ENCODE measurements at places on chromosomes 3 and 15.

- DNase-seq: no peak
These were observed 75.6 kb upstream of the WNT5A start for GRCh38 chr3:55562700-55563099.

GRCh38 chr3:13013994-13014754 is 59.1 kb downstream of the IQSEC1 start:
- no peak for DNase-seq

DNA sequence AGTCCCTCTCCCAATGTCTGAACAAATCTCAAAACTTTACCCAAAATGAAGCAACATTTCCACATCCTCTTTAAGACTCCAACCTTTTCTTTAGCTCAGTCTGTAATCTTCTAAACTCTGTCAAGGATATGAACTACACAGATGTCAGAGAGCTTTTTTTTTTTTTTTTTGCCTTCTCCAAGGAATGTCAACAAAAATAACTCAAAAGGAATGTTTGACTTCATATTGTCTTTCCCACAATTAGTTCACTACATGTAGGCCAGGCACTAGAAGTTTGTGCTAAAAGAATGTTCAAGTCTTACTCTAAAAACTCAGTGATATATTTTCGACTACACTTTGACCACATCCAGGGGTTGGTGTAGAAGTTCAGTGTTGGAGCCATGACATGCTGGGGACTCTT is 37.1 kb downstream of the ADAMTS9 start:
- no peak for DNase-seq

- DNase-seq: no peak
These were observed 30.8 kb downstream of the TMEM45A start for GRCh38 chr3:100523050-100523760.

DNA sequence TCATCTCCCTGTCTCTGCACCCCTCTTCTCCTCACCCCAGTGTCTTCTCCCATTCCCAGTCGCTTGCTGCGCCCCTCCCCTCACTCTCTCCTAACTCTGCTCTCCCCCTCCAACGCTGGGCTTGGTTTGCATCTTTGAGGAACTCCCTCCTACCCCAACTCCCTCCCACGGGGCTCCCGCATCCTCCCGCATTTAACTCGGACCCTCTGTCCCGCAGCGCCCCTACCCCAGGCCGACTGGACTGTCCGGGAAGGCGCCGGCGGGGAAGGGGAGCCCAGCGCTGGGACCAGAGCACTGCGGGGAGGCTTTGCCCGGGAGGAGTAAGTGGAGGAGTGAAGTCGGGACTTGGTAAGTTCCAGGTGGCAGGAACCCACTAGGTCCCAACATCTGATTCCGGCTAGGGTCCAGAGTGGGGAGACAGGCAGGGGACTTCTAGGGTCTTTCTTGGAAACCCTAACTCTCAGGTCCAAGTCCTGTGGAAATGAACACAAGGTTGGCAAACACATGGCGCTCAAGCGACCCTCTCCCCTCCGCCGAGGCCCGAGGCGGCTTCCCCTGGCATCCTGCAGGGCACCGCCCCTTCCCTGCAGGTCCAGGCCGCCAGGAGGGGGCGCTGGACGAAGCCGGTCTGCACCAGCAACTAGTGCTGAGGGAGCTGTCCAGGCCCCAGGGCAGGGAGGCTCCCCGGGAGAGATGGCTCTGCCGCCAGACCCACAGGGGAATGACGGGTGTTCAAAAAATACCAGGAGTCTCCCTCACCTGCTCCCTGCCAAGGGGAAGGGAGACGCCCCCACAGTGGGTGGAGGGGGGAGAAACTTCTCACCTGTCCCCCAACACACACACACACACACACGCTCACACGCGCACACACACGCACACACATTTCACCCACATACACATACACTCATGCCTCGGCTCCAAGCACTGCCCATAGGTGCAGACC is 53.2 kb downstream of the LHFPL4 start:
- peak; percentile 84 for DNase-seq

DNA sequence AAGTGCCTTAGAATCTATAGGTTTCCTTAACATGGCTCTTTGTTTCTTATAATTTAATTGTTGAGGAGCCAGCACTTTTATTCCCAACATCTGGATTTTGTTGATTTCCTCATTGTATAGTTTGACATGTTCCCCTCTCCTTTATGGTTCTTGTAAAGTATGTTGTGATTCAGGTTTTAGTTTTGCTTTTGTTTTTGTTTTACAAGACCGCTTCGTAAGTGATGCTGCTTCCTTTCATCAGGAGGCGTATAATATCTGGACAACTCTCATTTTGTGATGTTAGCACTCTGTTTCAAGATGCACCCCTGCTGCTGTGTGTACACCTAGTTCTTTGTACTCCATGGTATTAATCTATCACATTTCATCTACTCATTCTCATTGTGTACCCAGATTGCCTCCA is 48.7 kb downstream of the SLC49A4 start:
- no peak for DNase-seq

DNA sequence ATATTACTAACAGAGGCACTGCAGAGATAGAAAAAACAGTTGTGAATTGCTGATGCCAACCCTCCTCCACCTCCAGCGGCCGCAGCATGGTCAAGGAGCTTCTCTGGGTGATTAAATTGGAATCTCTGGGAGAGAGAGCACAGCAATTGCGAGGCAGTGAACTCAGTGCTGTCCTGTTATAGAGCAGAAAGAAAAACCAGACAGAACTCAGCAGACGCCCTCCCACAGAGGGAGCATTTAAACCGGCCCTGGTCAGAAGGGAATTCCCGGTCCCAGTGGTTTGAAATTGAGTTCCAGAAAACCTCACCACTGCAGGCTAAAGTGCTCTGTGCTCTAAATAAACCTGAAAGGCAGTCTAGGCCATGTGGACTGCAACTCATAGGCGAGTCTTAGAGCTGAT is 175.4 kb downstream of the SQOR start:
- DNase-seq: no peak

DNA sequence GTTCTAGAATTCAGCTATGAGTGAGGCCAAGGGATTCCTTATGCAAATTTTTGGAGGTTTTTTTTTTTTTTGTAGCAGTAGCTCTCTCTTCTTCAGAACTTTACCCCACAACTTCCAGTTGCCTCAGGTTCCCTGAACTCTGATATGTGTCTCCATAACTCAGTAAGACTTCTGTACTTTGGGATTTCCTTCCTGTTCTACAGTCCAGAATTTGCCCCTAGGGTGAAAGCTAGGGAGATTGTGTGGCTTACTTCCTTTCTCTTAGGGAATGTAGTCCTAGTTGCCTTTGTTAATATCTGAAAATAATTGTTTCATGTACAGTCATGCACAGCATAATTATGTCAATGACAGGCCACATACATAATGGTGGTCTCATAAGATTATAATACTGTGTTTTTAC is 30.8 kb downstream of the LRRC28 start:
- DNase-seq: no peak

DNA sequence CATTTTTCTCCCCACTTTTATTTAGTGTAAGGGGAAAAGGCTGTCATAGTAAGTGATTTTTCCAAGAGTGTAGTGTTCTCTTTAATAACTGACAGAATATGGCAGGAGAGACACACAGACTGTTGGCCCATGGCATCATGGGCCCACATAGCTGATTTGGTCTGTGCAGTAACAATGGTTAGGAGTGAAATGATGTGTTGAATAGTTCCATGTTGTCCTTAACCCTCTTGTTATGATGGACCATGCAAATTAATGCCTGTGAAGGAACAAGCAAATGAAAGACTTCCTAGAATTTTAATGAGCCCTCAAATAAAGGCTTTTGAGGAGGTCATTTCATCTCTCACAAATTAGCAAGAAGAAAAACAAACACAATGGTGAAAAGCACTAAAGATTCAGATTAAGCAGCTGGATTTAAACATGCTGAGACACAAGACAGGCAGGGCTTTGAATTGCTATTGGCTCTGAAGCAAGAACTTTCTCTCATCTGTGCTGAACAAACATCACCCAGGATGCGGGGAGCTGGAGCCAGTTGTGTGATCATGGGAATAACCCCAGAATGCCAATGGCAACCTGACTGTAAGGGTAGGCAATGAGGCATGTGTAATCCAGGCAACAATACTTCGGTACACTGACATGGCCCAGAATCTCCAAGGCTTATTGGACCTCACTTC is 136.7 kb upstream of the VEPH1 start:
- no peak for DNase-seq

GRCh38 chr3:123326531-123326930 is 122.4 kb downstream of the ADCY5 start:
- DNase-seq: no peak

DNA sequence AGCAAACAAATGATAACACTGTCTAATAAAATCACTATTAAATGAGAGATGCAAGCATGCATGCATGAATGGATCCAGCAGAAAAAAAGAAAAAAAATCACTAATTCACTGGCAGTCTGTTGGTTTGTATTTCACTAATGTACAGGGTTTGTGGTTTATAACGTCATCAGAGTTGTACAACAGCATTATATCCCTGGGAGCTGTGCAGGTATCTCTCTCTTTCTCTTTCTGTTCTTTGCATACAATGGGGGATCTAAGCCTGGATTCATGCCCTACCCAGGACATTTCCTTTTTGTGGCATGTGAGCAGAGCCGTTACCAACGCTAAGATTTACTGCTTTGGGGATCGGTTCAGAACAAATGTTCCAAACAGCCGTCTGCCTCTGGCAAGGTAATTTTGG is 229.5 kb downstream of the SOX2 start:
- no peak for DNase-seq

- DNase-seq: no peak
These were observed 71.1 kb downstream of the DNAJB8 start for GRCh38 chr3:128395500-128396162.

DNA sequence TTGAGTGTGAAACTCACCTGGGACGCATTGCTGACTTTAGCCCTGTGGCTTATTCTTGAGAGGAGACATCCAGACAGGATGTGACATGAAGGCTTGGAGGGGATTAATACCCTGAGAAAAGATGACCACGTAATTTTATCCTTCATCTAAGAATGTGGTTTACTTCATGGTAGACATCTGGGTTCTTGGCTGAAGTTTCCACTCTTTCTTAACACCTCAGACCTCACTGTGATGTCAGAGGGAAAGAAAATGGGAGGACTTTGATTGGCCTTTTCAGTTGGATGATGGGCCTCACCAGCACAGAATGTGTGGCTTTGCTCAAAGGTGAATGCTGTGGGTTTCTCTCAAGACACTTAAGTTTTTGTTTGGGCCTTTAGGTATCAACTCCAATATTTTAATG is 16.5 kb downstream of the GORASP1 start:
- DNase-seq: no peak

DNA sequence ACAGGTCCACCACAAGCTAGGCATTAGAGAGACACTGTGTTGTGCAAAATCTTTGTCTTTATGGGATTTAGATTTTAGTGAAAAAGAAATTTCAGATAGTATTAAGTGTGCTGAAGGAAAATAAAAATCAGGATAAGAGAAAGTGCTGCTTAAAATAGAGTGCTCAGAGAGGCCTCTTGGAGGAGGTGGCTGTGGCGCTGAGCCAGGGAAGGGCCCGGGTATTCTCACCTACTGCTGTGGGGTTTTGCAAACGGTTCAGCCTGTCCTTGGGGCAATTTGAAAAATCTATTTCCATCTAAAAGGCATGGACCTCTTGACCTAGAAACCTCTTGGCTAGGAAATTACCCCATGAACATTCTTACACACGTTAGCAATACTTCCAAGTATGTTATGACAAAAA is 267.7 kb downstream of the TJP1 start:
- DNase-seq: no peak

- DNase-seq: peak; percentile 51
These were observed 16.1 kb downstream of the POU1F1 start for GRCh38 chr3:87260270-87260669.

GRCh38 chr15:64949383-64950186 is 37.9 kb downstream of the ANKDD1A start:
- no peak for DNase-seq

DNA sequence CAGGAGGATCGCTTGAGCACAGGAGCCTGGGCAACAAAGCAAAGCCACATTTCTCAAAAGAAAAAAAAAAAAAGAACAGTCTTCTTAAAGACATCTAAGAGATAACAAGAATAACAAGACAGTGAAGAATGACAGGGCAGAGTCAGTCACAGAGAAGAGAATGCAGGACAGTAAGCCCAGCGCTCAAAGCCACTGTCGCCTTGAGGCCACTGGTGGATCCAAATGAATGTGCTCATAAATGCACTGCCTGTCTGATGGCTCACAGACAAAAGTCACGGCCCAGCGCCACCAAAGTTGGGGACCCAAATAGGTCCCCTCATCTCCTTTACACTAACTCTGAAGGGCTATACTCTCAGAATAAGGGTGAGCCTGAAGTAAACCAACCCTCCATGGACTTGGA is 52.3 kb downstream of the FAM174B start:
- no peak for DNase-seq

DNA sequence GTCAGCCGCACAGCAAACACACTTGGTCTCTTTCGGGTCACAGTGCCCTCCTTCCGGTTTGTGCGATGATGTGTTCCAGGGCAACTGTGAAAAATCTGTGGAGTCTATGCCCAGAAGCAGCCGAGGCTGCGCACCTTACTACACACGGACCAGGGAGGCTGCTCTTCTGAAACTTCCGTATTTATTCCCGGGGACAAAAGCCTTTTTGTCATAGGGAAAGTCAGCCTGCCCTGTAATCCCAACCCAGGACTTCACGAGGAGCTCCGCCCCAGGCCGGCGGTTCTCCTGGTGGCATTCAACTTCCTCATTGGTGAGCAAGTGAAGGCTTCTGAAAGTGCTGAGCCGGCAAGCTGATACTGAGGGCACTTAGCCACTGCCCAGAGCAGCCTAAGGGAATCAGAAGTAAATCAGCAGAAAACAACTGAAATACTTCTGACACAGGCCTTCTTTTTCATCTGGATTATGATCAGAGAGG is 126.5 kb downstream of the FMN1 start:
- no peak for DNase-seq

- no peak for DNase-seq
These were observed 15.4 kb upstream of the CMC1 start for GRCh38 chr3:28226020-28226419.

GRCh38 chr15:90588427-90588826 is 58.7 kb downstream of the CRTC3 start:
- no peak for DNase-seq

GRCh38 chr3:149055575-149055974 is 30.8 kb downstream of the HLTF start:
- no peak for DNase-seq

- DNase-seq: no peak
These were observed 72.7 kb downstream of the NUP210 start for GRCh38 chr3:13347390-13347950.

- no peak for DNase-seq
These were observed 13.1 kb downstream of the SLC7A14 start for GRCh38 chr3:170572665-170573253.
